OCI-LY7 (cell line): ENCODE measurements at places on chromosomes 5 and 9.

DNA sequence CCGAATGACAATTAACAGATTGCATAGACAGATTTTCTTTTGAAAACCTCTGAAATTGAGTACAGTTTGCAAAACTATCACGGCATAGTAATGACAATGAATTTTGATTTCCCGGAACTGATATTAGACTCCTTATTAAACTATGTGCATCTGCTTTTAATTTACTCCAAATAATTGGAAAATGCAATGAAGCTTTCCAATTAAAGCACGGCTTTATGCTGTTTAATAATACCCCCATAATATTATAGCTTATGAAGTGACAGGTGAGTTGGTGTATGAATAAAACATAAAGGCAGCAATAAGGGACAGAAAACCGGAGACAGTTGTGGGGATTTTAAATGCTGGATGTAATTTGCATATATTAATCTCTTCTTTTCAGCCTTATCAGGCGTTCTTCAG lies 110.6 kb downstream of the MVB12B start:
- DNase-seq: no peak

DNA sequence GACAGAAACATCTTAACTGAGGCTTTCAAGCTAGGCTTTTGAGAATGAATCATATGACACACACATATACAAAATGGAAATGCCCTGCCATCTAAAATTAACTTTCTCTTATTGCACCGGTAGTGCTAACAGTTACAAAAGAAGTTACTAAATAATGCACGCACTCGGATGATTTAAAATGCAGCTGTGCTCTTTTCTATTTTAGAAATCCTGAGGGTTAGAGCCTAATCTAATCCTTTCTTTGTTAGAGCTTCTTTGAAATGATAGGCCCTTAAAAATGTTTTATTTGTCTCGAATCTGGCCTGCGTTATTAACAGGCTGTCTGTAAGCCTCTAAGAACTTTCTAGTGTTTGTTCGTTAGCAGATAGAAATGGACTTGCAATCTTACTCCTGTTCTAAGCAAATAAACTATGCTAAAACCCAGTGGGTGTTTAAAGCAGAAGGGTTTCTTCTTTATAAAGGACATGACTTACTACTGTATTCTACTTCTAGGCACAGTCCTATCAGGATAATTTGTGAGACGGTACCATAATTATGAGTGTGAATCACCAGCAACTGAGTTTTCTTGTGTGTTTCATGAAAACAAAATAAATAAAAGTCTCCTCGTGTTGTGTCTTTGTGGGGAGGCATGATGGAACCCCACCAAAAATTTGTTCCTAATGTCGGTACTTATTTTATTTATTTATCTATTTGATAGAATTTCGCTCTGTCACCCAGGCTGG lies 69.2 kb upstream of the MYO10 start:
- no peak for DNase-seq

- no peak for DNase-seq
These were observed 17.1 kb upstream of the FAM81B start for GRCh38 chr5:95374061-95374460.

- DNase-seq: no peak
These were observed 23.9 kb downstream of the FGF1 start for GRCh38 chr5:142661957-142662356.

- no peak for DNase-seq
These were observed 254.4 kb downstream of the MLLT3 start for GRCh38 chr9:20367855-20368254.

GRCh38 chr9:127557466-127557869 lies 54.6 kb upstream of the STXBP1 start:
- peak; percentile 20 for DNase-seq

- no peak for DNase-seq
These were observed 189.9 kb downstream of the NSG2 start for GRCh38 chr5:174235221-174236011.

DNA sequence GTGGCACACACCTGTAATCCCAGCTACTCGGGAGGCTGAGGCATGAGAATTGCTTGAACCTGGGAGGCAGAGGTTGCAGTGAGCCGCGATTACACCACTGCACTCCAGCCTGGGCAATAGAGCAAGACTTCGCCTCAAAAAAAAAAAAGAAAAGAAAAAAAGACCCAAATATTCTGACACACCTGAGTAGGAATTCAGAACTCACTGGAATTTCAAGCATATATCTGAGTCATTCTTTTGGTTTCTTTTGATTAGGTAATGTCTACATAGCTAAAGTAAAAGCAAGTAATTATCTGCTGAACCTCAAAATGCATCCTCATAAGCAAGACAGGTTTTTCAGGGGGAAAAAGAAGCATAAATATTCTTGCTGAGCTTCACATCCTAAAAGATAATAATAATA lies 35.9 kb downstream of the ANKRD31 start:
- DNase-seq: no peak

DNA sequence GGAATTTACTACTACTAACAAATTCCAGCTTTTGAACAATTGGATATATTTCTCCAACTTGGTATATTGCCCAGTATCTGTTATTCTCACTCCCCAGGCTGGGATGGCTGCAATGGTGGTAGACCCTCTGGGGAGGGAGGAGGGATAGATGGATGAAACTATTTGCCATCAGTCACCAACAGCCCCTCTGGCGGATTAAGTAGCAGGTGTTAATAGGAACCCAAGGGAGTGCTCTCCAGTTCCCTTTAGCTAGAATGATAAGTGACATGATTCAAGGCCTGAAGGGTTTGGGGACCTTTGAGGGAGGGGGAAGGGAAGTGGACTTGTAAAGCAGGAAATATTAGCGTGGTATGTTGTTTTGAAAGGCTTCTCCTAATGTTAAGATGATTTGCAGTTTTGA lies 824.0 kb upstream of the ARRDC3 start:
- DNase-seq: no peak

DNA sequence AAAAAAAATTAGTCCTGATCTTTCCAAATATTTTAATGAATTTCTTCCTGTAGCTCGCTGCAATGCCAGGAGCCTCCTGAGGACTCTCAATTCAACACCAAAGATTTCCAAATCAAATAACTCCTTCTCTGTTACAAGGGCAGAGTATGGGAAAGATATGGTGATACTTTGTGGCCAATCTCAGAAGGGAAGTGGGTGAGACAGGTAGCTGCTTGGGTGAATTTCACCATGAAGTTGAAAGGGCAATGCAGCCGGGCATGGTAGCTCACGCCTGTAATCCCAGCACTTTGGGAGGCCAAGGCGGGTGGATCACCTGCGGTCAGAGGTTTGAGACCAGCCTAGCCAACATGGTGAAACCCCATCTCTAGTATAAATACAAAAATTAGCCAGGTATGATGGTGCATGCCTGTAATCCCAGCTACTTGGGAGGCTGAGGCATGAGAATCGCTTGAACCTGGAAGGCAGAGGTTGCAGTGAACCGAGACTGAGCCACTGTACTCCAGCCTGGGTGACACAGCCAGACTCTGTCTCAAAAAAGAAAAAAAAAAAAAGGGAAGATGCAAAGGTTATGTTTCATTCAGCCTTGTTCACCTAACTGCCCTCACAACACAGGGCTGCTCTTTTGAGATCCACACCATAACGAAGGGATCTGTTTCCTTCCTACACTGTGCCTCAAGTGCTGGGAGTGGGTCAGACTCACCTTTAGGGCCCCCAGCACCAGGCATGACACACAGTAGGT lies 58.6 kb downstream of the PTPN3 start:
- no peak for DNase-seq

DNA sequence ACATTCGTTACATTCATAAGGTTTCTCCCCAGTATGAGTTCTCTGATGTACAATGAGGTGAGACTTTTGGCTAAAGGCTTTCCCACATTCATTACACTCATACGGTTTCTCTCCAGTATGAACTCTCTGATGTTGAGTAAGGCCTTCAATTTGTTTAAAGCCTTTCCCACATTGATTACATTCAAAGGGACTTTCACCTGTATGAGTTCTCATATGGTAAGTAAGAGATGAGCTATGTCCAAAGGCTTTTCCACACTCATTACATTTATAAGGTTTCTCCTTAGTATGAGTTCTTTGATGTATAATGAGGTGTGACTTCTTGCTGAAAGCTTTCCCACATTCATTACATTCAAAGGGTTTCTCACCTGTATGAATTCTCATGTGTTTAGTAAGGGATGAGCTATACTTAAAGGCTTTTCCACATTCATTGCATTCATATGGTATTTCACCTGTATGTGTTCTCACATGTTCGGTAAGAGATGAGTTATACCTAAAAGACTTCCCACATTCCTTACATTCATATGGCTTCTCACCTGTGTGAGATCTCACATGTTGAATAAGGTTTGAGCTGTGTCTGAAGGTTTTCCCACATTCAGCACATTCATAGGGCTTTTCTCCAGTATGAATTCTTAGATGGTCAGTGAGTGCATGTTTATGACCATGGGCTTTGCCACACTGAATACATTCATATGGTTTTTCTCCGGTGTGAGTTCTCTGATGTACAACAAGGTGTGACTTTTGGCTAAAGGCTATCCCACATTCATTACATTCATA lies 13.5 kb downstream of the ZFP37 start:
- no peak for DNase-seq

DNA sequence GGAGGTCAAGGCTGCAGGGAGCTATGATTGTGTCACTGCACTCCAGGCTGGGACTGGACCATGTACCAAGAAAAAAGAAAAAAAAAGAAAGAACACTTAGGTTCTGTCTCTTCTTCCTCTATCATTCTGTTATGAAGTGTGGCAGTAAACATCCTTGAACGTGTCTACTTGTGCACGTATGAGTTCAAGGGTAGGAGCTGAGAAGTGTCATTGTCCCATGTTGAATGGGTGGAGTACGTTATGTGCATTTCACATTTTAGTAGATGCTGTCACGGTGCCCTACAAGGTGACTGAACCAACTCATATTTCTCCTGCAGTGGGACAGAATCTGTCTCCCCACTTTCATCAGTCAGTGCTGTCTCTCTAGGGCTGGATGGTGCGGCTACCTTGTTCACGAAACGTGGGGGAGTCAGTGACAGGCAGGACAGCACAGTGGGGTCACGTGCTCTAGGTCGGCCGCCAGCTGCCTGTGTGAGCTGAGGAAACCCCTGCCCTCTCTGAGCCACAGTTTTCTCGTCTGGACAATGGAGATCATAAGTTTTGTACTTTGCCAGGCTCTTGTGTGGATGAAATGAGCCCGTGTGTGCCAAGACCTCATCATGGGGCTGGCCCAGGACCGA lies 47.2 kb downstream of the GTF3C4 start:
- no peak for DNase-seq

DNA sequence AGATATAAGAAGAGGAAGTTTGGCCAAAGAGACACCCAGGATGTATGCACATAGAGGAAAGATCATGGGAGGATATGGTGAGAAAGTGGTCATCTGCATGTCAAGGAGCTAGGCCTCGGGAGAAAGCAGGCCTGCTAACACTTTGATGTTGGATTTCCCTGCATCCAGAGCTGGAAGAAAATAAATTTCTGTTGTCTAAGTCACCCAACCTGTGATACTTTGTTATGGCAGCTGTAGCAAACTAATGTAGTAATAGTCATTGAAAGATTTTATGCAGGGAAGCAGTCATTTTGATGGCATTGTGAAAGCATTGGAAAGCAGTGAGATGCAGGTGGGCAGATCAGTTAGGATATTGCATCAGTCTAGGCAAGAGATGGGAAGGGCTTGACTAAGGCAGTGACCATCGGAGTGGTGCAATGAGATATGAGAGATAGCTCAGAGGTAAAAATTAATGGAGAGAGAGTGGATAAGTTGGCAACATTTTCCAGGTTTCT lies 24.5 kb upstream of the FOCAD start:
- DNase-seq: no peak

- peak; percentile 82 for DNase-seq
These were observed 22.3 kb upstream of the HMCN2 start for GRCh38 chr9:130243015-130243881.

- no peak for DNase-seq
These were observed 350.7 kb upstream of the TLE4 start for GRCh38 chr9:79221084-79221483.

DNA sequence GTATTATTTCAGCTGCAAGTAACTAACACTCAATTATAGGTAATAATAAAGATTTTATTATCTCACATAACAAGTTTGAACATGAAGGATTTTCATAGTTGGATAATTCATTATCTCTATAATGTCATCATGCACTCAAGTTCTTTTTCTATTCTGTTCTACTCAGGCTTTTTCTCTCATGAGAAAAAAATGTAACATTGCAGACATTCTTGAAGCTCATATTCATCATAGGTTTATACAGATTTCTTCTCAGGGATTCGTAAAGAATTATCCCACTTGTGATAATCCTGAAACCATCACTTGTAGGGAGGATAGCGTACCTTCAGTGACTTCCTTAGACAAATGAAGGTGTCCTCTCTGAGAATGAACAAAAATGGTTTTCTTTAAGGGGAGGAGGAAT lies 150.3 kb downstream of the XRCC4 start:
- DNase-seq: no peak

DNA sequence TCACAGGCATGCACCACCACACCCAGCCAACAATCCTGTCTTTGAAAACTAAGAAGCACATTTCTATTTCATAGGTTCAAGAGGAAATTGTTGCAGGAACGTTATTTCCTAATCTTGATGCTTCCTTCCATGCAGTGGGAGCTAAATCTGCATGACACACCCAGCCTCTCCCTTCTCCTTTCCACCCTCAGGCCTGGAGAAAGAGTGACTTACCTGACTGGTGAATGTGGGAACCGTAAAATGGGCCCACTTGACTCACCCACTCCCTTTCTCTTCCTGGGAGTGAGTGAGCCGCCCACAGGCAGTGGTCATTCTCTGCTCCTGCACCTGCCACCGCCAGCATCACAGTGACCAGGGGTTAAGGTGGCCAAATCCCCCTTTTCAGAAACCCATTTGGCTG lies 78.2 kb downstream of the C9orf50 start:
- DNase-seq: no peak

GRCh38 chr5:37197340-37198050 lies 51.7 kb downstream of the CPLANE1 start:
- DNase-seq: peak; percentile 8

DNA sequence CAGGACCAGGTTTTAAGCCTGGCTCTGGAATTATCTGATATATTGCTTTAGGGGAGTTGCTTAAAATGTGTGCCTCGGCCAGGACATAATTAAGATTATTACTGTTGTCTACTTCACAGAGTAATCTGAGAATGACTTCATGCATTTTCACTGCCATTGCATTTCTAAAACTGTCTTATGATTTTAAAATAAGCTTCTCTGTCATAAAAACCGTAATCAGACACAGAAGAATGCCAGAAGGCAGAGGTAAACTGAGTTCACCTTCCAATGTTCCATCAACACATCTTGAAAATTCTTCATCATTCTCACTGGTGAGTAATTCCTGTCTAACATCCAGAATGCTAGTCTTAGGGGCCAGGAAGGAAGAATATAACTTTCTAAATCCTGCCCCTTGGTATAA lies 47.1 kb downstream of the ISOC1 start:
- DNase-seq: no peak

- peak; percentile 67 for DNase-seq
These were observed 8.2 kb upstream of the ZFYVE16 start for GRCh38 chr5:80399526-80400239.

DNA sequence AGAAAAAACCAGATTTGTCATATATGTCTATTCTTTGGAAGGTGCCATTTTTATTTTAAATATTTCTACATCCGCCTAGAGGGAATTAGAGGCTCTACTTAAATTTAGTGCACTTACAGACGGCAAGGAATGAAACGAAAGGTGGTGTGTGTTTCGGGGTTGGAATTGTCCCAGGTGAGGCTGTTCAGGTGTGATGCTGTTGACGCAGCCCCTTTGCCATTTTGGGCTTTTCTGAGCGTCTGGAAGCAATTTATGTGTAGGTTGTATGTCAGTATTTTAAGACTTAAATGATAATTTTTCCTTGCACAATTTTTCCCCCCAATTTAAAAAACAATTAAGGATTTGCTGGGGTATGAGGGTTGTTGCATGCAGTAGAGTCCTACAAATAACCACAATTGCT lies 2.0 kb downstream of the TENT4A start:
- no peak for DNase-seq
